ENCODE measurements at places on chromosomes 2 and 18. TPM values are rescaled to one million over a fixed set of nuclear protein-coding genes. Genes with fewer than 3 reads are reported as not detected.

Gene IWS1
- 35.8 TPM for total RNA-seq

Gene NMUR1
- 0.94 TPM for total RNA-seq

Gene GPR75
- 2.4 TPM for total RNA-seq

Gene RAB27B
- 4.1 TPM for total RNA-seq

Gene EFR3B
- total RNA-seq: 1.1 TPM

Gene GPR55
- 0.69 TPM for total RNA-seq

Gene ZAP70
- total RNA-seq: 15.0 TPM

Gene HEATR5B
- 20.5 TPM for total RNA-seq

Gene HNMT
- total RNA-seq: 61.6 TPM

Gene COLEC11
- 7.6 TPM for total RNA-seq

Gene WNT10A
- 10.2 TPM for total RNA-seq

Gene SRBD1
- 19.5 TPM for total RNA-seq

Gene DYNAP
- total RNA-seq: not detected

Gene ROCK2
- 58.3 TPM for total RNA-seq

Measured in kidney (tissue), 22 donors.